ENCODE measurements at places on chromosomes 12 and 14.

DNA sequence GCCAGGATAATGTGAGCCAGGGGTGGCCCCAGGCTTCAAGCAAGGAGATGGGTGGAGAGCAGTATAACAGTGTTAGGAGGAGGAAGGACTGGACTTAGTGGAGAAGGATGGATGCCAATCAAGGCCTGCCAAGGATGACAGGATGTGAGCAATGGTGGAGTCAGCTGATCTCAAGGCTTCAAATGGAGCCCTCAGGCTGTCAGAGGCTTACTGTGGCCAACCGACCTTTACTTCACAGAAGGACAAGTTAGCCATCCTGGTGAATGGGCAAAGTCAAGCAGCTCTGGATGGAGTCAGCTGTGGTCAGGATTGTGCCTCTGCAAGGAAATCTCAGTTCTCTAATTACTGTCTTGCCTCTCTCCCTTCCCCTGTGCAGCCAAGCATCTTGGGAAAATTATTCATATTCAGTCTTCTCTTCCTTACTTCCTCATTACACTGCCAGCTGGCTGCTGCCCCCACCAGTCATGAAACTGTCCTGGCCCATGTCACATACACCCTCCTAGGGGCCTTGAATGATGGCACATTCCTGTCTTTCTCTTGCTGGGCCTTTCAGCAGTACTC, 7.6 kb upstream of the STAT6 start:
- no peak for DNase-seq

- DNase-seq, result no peak
Observed at GRCh38 chr12:120887253-120888043, 16.7 kb downstream of the SPPL3 start.

GRCh38 chr12:79300199-79300568, 390.6 kb downstream of the PAWR start:
- peak; percentile 39 for DNase-seq

- no peak for DNase-seq
Observed at GRCh38 chr14:22070119-22070982, 396.7 kb upstream of the OR4E1 start.

GRCh38 chr12:48414021-48414420, 58.3 kb upstream of the ANP32D start:
- no peak for DNase-seq

- no peak for DNase-seq
Observed at GRCh38 chr12:46579474-46579873, 206.9 kb upstream of the SLC38A2 start.

GRCh38 chr12:78096909-78097597, 266.4 kb downstream of the NAV3 start:
- no peak for DNase-seq

GRCh38 chr12:104712477-104712876, 245.6 kb downstream of the SLC41A2 start:
- DNase-seq, result no peak

- DNase-seq, result no peak
Observed at GRCh38 chr14:78075033-78075432, 95.1 kb upstream of the NRXN3 start.

DNA sequence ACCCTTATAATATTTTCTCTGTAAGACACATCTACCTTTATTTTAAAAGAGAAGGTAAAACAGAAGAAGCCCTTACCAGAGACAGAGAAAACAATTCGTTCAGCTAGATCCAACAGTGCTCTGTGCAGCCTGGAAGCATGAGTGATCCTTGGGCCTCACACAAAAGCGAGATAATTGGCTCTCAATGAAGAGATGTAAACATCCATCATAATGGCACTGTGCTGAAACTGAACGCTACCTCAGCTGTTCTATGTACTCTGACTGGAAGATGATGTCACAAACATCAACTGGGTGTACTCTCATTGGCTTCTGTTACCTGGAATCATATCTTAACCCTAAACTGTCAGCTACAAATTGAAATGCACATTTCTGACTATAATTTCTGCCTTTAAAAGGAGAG, at the start of gene MGAT4C:
MGAT4C (minus strand) TSS at position 229 of the 400 bp plus-strand sequence.
- DNase-seq, result no peak

DNA sequence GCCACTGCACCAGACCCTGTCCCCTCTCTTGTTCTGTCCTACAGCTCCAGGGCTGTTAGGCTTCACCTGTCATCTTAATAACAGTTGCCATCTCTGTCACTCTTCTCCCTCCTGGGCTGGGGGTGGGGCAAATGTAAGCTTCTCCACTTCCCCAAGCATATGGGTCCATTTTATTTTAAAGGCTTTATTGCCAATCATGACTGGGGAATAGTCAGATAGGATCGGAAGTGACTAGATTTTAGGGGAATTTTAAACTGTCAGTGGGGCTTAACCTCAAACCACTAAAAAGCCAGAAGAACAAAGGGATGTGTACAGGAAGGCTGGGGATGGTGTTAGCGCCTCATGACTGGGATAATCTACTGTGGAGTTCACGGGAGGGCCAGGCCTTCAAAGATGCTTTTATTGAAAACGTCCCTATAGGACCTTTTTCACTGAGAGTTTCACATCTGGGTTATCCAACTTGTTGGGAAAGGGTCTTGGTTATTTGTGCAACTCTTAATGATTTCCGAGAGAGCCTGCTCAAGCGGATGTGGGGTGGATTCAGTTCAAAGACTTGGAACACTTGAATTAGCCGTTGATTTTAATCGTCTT, 41.6 kb downstream of the CHST11 start:
- DNase-seq, result no peak

- DNase-seq, result peak; percentile 78
Observed at GRCh38 chr14:76872796-76873432, 46.7 kb downstream of the LRRC74A start.

Data from AG08396 (cell line).